ENCODE measurements at places on chromosomes 7 and 10. TPM values are rescaled to one million over a fixed set of nuclear protein-coding genes. Genes with fewer than 3 reads are reported as not detected.

The OTUD1 gene
- total RNA-seq: 8.5 TPM

DNA sequence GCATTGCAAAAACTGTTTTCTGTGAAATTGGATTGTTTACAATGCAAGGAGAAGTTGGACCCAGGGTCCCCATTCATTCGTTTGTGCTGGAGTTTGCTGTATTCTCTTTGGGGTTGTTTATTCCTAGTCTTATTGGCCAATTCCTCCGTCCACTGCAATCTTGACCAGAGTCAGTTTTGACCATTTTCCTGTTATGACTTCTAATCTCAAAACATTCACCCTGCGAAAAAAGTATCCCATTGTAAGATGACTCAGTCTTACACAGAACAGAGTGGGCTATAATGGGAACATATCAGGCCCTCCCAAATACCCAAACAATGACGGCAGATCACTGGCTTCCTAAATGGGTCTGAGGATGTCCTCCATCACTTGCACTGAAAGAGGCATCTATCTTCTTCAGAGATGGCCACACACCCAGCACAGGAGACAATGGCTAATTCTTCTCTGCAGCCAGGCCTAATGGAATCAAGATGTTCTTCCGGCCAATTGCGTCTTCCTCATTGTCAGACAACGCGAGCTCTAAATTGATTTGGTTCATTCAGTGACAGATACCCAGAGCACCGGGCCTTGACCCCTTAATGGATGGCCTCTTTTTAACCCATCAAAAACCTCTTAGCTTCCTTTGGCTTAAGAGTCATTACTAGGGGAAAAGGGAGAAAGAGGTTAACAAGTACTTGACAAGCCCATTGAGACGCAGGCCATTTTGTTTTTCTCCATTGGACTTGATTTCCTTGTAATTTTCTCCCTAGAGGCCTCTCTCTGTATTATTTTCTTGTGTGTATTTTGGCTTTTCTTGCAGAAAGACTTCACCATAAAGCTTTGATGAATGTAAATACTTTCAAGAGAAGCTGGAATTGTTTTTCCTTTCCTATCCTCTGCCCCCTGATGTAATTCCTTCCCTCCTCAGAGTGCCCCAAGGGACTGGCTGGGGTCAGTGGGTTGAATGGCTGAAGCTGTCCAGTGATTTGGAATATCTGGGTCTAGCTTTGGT lies 129.6 kb downstream of the PRPF18 start:
- peak; percentile 73 for DNase-seq

The ALDH18A1 gene
- total RNA-seq: 75.9 TPM

- no peak for DNase-seq
Measured at GRCh38 chr7:105756367-105756766, 120.0 kb downstream of the ATXN7L1 start.

- no peak for DNase-seq
Measured at GRCh38 chr10:111072232-111072631, 4.6 kb upstream of the ADRA2A start.

- DNase-seq: no peak
Measured at GRCh38 chr7:13414661-13415107, 574.8 kb downstream of the ETV1 start.

DNA sequence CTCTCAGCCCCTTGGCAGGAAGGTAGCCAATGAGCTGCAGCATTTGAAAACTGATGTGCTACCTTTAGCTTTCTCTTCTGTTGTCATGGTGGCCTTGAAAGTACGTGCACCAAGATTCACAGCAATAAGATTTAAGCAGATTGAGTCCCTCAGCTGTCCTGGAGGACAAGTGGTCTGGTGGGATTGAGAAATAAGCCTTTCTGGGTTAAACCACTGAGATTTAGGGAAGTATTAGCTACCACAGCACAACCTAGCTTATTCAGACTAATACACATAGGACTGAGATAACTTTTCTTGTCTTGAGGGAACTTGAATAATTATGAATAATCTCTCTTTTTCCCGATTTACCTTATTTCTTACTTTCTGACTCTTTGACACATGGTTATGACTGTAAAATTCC lies 324.0 kb downstream of the PTEN start:
- DNase-seq: no peak

DNA sequence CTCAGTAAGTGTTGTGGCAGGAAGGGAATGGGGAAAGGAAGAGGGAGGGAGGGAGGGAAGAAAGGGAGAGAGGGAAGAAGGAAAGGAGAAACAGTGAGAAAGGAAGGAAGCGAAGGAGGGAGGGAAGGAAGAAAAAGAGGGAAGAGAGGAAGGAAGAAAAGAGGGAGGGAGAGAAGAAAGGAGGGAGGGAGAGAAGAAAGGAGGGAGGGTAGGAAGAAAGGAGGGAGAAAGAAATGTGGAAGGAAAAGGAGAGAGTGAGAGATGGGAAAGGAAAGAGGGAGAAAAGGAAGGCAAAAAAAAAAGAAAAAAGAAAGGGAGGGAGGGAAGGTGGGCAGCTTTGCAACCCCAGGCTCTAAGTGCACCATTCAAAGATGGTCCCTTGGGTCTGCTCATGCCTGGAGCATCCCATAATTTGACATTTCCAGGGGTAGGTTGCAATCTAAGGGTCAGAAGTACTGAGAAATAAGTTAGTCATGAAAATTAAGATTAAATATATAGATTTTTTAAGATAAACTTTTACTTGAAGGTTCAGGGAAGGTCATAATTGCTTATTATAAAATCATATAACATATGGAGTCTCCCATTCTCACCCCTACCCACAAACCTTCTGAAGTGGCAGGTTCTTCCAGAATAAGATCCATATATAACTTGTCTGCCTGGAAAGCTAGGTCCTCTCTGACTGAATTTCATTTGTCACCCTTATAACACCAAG lies 249.2 kb downstream of the PLXNA4 start:
- no peak for DNase-seq

- DNase-seq: peak; percentile 32
Measured at GRCh38 chr7:140200061-140200989, 23.5 kb upstream of the KDM7A start.

- DNase-seq: no peak
Measured at GRCh38 chr7:139994356-139994755, 68.4 kb downstream of the PARP12 start.

The PON3 gene
- 0.13 TPM for total RNA-seq

The CYP3A7 gene
- not detected for total RNA-seq

GRCh38 chr7:130639388-130639787 lies 29.2 kb downstream of the COPG2 start:
- DNase-seq: no peak

GRCh38 chr10:29078919-29079318 lies 210.0 kb upstream of the LYZL1 start:
- DNase-seq: no peak

The TMEM178B gene
- under 0.01 TPM for total RNA-seq

- DNase-seq: peak; percentile 42
Measured at GRCh38 chr7:31782411-31782991, 95.5 kb downstream of the PPP1R17 start.
